Tongue (tissue), 3 donors: ENCODE measurements at places on chromosomes 7 and 10. TPM values are rescaled to one million over a fixed set of nuclear protein-coding genes. Genes with fewer than 3 reads are reported as not detected.

The ASZ1 gene
- total RNA-seq = not detected

GRCh38 chr10:84348447-84348846 lies 20.1 kb downstream of the CCSER2 start:
- no peak for DNase-seq

- no peak for DNase-seq
Observed at GRCh38 chr10:8072211-8072610, 17.7 kb downstream of the GATA3 start.

DNA sequence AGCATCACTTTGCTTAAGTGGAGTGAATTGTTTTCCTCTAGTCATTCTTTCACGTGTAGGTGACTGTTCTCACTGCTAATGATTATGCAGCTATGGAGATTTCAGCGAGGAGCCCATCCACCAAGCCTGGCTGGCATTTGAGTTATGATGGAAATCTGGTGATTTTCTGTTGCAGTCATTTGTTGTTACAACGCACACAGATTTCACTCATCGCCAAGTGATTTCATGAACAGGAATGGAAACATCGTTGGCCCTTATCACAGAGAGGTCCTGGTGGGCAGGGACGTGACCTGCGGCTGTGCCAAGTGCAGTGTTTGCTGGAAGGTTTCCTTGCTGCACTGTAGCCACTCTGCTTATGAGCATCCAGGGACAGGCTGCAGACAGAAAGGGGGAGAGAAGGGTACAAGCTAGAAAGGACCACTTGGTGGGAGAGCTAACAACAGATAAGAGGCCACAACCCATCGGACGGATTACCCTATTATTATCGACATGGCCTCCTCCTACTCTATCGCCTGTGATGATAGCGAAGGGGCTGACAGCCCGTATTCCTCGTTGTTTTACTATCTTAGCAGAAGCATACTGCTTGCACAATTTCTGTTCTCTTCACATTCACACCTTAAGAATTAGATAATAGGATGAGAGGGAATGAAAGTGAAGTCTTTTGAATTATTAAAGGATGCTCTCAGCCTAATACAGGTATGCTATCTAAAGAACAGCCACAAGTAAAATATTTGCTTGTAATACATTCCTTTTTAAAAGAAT lies 99.0 kb upstream of the PITRM1 start:
- no peak for DNase-seq

- no peak for DNase-seq
Observed at GRCh38 chr10:118481871-118482270, 113.6 kb downstream of the PRLHR start.
